ENCODE measurements at places on chromosomes 4 and X.

DNA sequence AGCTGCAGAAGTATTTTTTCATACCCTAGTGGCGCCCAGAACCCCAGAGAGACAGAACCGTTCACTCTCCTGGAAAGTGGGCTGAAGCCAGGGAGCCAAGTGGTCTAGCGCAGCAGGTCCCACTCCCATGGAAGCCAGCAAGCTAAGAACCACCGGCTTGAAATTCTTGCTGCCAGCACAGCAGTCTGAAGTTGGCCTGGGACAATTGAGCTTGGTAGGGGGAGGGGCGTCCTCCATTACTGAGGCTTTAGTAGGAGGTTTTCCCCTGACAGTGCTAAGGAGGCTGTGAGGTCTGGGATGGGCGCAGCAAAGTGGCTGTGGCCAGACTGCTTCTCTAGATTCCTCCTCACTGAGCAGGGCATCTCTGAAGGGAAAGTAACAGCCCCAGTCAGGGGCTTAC lies 84.5 kb upstream of the ATXN3L start:
- no peak for ATAC-seq

DNA sequence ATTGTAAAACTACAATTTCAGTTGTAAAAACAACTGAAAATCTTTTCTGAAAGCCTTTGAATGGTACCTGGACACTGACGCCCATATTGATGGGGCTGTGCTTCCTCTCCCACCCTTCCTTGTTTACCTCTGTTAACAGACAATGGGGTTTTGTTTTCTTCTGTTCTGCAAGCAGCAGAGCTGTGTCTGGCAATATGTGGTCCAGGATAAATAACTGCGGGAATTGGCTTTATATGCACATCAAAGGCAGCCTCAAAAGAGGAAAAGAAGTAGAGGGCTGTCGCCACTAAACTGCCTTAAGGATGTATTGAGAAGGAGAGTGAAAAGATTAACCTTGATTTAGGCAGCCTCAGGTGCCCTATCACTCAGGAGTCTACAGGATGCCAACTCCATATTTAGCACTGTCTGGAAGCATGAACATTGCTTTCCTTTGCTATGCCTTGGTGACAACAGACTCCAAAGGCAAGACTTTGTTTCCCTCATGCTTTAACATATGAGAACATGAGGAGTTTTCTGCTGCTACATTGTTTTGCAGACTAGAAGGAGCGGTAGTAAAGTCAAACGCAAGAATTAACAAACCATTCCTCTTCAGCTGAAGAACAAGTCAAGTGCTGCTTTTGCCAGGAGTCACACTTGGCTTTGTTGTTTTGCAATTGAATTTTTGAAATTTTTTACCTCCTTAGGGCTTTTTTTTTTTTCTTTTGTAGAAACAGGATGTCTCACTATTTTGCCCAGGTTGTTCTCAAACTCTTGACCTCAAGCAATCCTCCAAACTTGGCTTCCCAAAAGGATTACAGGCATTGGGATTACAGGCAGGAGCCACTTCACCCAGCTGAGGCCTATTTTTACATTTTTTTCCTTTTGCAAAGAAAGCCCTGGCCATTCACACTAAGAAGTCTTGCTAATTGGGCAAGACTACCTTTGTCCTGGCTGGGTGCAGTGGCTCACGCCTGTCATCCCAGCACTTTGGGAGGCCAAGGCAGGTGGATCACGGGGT lies 3.0 kb downstream of the IL21 start:
- no peak for ATAC-seq

DNA sequence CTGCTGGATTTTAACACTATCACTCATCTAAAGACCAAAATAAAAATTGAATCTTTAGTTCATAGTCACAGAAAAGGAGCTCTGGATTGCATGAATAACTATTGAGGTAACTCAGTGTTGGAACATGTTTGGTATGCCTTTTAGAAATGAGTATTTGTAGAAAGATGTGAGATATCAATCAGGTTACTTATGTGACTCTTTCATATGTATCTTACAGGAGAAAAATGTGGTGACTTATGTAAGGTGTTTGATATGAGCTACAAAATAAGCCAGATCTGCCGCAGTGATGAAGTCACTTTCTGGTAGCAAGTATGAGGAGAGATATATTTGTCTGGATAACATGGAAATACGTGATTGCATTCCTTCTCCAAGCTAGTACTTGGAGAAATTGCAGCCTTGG lies 1653.3 kb upstream of the PCDH7 start:
- ATAC-seq, result no peak

DNA sequence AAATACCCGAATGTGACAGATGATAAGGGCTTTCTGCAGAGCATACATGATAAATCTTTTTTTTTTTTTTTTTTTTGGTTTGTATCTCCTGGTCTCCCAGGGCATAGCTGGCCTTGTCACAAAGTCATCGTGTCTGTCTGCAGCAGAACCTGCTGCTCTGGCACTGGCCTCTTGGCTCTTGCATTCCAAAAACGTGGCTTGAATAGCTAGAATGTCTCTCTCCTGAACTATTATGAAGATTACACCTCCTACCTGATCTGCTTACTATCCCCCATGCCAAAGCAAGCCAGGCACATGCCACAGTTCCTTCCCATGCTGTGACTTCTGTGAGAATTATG lies 50.4 kb upstream of the SCRG1 start:
- no peak for ATAC-seq

DNA sequence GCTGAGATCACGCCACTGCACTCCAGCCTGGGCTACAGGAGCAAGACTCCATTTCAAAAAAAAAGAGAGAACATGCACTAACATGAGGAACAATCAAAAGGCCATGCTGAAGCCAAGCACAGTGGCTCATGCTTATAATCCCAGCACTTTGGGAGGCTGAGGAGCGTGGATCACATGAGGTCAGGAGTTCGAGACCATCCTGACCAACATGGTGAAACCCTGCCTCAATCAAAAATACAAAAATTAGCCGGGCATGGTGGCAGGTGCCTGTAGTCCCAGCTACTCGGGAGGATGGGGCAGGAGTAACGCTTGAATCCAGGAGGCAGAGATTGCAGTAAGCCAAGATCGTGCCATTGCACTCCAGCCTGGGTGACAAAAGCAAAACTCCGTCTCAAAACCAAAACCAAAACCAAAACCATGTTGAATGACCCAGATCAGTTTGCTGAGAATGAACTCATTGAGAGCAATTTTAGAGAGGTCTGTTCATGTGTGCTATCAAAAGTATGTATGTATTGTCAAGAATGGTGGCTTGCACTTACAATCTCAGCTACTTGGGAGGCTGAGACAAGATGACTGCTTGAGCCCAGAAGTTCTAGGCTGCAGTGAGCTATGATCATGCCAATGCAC lies 44.8 kb downstream of the PDS5A start:
- ATAC-seq, result no peak

DNA sequence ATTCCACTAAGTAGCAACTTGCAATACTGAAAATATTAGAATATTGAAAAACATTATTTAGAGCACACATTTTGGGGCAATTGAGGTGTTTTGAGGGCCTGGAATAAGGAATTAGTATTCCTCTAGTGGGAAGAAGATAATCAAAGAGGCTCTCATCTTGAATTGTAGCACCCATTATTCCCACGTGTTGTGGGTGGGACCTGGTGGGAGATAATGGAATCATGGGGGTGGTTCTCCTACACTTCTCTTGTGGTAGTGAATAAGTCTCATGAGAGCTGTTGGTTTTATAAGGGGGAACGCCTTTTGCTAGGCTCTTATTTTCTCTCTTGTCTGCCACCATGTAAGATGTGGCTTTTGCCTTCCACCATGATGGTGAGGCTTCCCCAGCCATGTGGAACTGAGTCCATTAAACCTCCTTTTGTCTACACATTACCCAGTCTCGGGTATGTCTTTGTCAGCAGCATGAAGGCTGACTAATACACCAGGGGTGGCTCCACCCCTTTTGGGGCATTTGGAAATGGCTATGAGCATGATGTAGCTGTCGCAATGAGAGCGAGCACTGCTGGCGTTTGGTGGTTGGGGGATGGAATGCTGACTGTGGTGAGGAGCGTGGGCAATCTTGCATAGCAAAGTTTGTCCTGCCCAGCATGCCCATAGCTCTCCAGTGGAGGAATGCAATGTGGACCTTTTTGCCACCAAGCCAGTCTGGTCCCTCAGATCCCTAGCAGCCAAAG lies 308.2 kb downstream of the FRMPD4 start:
- peak; percentile 64 for ATAC-seq

DNA sequence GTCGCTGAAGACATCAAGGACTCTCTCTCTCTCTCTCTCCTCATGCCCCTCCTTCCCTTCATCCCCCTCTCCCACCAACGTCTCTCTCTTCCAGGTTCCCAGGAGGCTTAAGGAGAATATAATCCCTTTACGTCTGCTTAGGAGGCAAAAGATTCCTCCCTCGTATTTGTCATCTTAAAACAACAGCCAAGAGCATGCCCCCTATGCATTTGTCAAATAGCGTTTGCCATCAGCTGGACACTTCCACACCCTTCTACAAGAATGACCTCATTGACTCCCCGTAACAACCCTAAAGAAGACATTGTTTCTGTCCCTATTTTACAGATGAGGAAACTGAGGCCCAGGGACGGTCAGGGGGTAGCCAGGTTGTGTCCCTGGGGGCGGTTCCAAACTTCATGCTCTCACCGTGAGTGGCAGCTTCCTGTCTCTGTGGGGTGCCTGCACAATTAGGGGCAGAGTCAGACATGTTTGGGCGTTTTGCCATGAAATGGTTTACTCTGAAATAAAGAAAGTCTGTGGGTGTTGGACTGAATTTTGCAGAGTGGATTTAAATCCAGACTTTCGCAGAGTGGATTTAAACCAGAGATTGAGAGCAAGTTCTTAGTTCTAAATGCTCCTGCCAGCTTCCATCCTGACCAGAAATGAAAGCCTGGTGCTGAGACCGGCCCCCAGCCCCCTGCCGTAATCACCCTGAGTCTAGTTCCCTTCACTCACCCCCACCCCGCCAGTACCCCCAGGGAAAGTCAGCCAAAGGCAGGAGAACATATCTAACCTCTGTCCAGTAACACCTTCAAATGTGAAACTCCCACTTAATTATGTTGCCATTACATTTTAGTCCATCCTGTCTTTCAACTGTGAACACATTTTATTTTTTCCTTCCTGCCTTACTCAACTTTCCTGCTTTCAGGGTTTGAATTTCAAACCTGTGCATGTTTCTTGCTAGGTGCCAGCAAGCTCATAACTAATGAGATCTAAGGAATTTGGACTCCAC lies 44.3 kb upstream of the TBL1X start:
- no peak for ATAC-seq

DNA sequence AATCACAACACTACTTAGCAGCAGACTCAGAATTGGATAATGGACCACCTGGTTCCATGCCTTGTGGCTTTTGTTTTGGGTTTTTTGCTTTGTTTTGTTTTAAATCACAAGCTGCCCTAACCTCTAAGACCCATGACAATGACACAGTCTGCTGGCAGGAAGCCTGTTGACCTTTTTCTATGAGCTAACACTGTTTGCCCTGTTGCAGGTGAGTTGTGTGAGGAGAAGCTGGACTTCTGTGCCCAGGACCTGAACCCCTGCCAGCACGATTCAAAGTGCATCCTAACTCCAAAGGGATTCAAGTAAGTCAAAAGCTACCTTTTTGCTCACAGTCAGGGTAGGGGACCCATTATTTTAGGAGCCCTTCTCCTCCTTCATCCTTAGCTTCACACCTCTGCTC lies 110.8 kb upstream of the PACRGL start:
- ATAC-seq, result no peak

GRCh38 chr4:1244081-1244977 lies 4.6 kb downstream of the CTBP1 start:
- no peak for ATAC-seq

GRCh38 chr4:162866565-162866964 lies 300.1 kb downstream of the NAF1 start:
- ATAC-seq, result no peak

DNA sequence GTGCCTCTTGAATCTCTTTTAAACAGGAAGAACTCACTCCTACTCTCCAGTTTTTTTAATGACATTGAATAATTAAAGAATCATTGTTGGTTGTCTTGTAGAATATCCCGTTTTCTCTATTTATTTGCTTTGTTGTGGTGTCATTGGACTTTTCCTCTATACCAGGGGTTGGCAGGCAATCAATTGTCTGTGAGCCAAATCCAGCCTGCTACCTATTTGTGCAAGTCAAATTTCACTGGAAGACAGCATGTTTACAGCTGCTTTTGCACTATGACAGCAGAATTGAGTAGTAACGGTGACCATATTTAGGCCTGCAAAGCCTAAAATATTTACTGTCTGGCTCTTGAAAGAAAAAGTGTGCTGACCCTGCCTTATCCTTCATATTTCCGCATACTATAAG lies 34.8 kb downstream of the POLA1 start:
- ATAC-seq, result no peak

GRCh38 chrX:6941041-6941440 lies 206.5 kb upstream of the STS start:
- no peak for ATAC-seq

GRCh38 chr4:121071640-121072223 lies 603 bp downstream of the NDNF start:
- no peak for ATAC-seq

DNA sequence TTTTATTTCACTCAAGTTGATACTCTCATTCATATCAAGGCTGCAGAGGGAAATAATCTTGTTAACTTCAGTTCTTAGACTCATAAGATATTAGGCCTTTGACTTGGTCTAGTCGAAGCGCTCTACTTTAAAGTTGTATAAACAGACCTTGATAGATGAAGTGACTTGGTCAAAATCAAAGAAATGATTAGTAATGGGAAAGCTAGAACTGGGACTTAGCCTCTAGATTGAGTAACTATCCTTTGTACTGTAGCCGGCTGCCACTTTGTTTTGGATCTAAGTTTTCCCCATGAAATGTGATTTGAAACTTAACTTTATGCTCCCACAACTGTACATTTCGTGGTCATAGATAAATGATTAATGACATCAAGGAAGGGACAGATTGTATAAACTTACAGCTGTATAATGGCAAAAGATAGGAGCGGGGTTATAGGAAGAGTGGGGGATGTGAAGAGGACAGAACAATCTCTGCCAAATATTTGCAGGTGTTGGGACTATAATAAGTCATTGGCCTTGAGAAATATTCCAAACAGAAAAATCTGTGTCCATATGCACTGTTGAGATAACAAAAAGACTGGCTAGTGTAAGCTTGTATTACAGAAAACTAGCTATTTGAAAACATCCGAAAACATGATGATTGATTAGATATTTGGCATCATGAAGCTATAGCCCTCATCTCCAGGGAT lies 17.2 kb downstream of the MID2 start:
- no peak for ATAC-seq

- ATAC-seq, result no peak
Observed at GRCh38 chr4:74127745-74128144, 28.8 kb upstream of the CXCL2 start.

DNA sequence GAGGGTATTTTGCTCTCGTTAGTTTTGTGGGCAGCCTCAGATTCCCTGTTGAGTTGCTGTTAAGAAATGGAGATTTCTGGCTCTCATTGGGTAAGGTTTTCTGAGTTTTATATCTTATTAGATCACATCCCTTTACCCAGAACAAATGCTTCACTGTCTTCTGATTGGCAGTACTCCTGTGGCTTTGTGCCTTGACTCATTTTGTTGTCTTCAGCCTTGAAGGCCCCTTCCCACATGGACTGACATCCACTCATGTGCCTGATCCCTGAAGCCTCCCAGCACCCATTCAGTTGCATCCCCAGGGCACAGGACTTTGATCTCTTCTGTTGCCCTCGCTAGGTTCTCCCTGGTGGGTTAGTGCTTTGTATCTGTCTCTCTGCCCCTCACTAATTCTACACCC lies 10.4 kb downstream of the MED28 start:
- no peak for ATAC-seq
